ENCODE measurements at places on chromosomes 5 and 9.

GRCh38 chr5:143271431-143271830, 132.1 kb downstream of the NR3C1 start:
- no peak for DNase-seq

- DNase-seq = no peak
These were observed 35.0 kb downstream of the SLC1A3 start for GRCh38 chr5:36641431-36641830.

DNA sequence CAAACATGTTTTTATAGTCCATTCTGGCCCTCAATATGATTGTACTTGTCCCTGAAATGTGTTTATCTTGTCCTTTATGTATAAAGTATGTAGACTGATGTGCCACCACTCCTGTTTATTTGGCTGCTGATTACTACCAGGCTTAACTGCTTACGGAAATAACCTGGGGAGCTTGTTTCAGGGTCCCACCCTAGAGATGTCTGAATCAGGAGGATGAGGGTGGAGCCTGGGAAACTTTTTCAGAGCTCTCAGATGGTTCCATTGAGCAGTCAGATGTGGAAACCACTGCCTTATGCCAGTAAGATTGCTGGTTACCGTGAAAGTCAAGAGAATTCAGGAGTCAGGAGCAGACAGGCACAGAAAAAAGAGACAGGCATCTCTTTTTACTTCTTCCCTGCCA, 19.2 kb downstream of the SLC23A1 start:
- DNase-seq = no peak

GRCh38 chr9:129334105-129334935, 156.3 kb upstream of the IER5L start:
- peak; percentile 79 for DNase-seq

GRCh38 chr5:175694371-175695160, 36.7 kb downstream of the HRH2 start:
- DNase-seq = no peak

DNA sequence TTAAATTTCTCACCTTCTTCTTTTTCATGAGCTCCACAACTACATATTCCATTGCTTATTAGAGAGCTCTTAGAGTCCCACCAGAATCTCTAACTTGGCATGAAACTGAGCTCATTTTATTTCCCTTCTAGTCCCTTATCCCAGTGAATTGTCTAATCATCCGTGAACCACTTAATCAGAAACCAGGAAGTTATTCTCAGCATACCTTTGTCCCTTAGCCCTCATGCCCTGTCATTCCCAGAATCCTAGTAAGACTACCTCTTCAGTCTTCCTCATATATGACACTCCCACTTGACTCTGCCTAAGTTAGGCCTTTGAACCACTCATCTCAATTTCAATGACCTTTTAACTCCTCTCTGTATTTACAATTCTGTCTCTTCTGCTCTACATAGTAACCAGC, 93.0 kb upstream of the PAPPA start:
- DNase-seq = no peak

DNA sequence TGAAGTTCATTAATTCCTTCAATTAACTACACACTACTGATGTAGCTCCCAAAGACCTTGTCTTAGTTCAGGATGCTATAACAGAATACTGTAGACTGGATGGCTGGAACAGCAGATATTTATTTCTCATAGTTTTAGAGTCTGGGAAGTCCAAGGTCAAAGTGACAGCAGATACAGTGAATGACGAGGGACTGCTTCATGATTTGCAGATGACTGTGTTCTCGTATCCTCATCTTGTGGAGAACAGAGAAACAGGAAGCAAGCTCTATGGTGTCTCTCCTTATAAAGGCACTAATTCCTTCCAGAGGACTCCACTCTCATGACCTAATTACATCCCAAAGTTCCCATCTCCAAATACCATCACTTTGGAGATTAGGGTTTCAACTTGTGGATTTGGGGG, 65.6 kb upstream of the MAP1B start:
- DNase-seq = no peak

GRCh38 chr9:94853887-94854286, 127.4 kb downstream of the AOPEP start:
- DNase-seq = no peak

DNA sequence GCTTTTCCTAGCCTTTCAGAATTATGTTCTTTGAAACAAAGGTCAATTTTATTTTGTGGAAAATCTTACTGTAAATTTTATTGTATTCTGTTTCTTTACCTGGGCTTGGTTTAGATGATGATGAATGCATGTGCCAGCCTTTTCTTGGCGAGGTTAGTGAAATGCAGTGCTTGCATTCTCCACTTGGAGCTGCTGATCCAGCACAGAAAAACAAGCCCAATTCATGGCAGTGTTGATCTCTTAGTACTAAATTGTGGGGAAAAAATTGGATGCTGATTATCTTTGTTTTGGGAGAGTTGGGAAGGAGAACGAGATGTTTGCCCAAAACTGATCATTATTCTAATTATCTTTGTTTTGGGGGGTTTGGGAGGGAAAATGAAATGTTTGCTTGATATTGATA, 3.7 kb downstream of the HABP4 start:
- DNase-seq = no peak

- no peak for DNase-seq
These were observed 157.6 kb upstream of the CCNH start for GRCh38 chr5:87570366-87570765.

GRCh38 chr9:6441269-6441668, 28.3 kb downstream of the UHRF2 start:
- DNase-seq = no peak

DNA sequence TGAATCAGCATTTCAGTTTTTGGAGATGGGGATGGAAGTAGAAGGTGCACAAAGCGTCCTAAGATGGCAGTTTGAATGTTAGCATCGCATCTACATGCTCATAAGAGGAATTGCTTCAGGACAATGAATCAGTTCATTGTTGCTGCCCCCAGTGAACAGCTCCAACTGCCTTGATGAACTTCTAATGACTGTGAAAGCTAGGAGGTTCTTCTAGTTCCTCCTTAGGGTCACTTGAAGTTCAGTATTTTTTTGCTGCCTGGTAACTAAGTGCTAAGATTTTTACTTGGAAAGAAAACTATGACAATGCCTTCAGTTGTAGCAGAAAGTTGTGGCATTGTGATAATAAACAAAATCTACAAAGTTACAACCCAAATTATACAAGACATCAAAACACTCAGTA, 271.6 kb downstream of the RAB3C start:
- DNase-seq = no peak

GRCh38 chr5:179764056-179764455, 29.7 kb upstream of the LTC4S start:
- no peak for DNase-seq

DNA sequence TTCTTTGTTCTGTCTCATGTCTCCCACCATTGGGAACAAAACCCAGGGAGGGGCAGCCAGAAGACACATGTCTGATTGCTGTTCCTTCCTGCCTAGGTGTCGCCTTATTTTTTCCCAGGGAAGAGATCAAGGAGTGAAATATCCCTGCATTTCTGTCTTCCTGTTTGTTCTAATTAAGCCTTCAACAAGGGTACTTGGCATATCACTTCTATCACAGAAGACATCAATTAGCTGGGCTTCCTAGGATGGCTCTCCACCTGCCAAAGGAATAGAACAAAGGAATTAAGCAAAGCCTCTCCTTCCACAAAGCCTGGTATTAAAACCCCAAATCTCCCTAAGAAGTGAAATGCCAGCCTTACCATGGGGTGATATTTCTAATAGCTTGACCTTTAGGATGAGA, 299.5 kb upstream of the CD180 start:
- DNase-seq = no peak

DNA sequence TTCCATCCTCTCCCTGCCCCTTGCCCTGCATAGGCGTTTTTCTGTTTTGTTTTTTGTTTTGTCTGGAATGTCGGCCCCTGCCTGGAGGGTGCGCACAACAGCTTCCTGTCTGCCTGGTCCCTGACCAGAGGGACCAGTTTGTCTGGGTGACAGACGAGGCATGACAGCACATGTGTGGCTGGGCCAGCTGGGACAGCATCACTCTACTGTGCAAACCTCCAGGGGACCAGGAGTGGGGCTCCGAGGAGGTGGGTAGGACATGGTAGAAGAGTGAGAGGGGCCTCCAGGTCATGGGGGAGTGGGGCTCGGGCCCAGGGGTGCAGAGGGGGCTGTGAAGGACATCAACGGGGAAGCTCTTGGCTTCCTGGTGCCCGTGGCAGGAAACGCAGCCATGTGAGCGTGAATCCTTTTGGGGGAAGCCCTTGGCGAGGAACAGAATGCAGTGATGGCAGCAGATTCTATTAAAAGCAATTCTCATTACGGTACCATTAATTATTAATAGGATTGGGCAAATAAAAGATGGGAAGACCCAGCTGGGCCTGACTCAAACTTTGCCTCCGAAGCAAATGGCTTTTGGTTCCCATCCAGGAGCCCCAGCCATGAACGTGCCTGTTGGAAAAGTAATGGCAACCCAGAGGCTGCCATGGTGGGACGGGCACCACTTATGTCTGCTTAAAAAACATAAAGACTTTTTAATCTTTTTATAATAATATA, 184.4 kb upstream of the IER5L start:
- DNase-seq = no peak

DNA sequence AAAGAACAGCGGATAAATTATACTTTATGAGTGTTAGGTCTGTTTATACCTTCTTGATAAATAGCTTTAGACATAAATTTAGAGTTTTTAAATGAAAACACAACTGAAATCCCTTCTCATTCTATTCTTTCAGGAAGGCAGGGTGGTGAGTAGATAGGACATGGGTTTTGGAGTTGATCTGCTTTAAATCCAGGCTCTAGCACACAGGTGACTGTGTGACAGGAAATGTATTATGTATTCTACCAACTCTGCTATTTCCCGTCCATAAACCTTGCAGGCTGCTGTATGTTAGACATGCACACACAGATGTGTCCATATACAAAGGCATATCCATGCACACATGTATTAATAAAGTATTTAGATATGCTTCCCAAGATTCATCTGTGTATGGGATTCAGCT, 19.3 kb upstream of the CARTPT start:
- no peak for DNase-seq

GRCh38 chr9:130990978-130991777, 17.8 kb upstream of the LAMC3 start:
- peak; percentile 43 for DNase-seq

- no peak for DNase-seq
These were observed 67.3 kb downstream of the PARP8 start for GRCh38 chr5:50733741-50734140.

- no peak for DNase-seq
These were observed 407.2 kb downstream of the EFNA5 start for GRCh38 chr5:107263387-107264018.

- no peak for DNase-seq
These were observed 164.7 kb upstream of the TARS1 start for GRCh38 chr5:33275921-33276627.

DNA sequence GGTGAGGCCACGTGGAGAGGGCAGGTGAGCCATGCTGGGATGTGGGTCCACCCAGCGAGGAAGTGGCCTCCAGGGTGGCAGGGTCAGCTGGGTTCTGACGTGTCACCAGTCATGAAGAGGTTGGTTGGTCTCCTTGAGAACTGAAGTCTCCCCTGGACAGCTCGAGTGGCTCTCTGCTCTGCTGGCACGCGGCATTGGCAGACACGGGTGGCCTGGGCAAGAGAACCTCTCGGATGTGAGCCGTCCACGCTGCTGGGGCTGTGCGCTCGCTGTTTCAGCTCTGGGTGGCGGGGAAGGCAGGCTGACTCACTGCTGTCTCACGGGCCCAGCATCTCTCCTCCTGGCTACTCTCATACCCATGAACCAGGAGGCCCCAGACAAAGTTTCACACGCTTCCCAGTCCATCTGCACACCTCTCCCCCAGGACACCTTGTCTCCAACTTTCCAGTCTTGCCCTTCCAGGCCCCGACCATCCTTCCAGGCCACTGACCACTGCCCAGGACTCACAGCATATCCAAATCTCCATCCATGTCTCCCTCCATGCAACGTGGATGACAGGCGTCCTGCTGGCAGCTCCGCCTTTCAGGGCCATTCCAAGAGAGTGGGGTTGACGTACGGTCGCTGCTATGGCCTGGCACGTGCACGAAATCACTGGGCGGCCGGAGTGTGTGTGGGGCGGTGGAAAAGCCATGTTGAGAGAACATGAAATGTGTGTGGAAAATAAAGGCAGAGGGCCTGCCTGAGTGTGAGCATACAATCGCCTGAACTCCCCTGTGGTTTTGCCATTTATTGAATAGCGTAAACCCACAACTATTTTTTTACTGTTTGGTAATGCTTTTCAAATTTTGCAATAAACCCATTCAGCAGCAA, 145.0 kb upstream of the COL5A1 start:
- DNase-seq = no peak

GRCh38 chr9:1580215-1580614, 434.9 kb upstream of the SMARCA2 start:
- DNase-seq = no peak

DNA sequence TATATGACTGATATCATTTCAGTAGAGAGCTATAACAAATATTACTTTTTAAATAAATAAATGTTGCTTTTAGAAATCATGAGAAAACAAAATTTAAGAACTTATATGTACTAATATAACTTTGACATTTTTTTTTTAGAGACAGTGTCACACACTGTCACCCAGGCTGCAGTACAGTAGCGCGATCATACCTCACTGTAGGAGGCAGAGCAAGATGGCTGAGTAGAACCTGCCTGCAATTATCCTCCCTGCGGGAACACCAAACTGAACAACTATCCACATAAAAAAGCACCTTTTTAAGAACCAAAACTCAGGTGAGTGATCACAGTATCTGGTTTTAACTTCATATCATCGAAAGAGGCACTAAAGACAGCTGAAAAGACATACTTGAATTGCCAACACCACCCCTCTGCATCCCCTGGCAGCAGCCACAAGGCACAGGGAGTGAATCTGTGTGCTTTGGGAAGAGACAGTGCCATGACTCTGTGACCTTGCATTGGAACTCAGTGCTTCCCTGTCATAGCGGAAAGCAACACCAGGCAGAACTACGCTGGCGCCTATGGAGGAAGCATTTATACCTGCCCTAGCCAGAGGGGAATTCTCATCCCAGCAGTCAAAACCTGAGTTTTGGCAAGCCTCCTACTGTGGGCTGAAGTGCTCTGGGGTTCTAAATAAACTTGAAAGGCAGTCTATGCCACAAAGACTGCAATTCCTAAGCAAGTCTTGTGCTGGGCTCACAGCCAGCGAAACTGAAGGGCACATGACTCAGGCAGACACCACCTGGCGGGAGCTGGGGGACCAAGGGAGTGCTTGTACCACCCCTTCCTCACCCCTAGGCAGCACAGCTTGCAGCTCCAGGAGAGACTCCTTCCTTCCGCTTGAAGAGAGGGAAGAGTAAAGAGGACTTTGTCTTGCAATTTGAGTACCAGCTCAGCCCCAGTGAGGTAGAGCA, 142.7 kb downstream of the FBXL17 start:
- DNase-seq = no peak

Measured in mucosa of descending colon (tissue), 3 donors.